ENCODE measurements at places on chromosomes 5 and 9. TPM values are rescaled to one million over a fixed set of nuclear protein-coding genes. Genes with fewer than 3 reads are reported as not detected.
A peak's percentile ranks its signal among the peaks of the same experiment; 100 is the strongest.

CDH9 gene
- 0.26 TPM for polyA plus RNA-seq

ANGPTL2 gene
- polyA plus RNA-seq: 2.9 TPM

SMIM33 gene
- polyA plus RNA-seq: not detected

- peak; percentile 77 for DNase-seq
Observed at GRCh38 chr9:36542355-36542754, 30.3 kb upstream of the MELK start.

GRCh38 chr5:139700711-139701055 is 52.5 kb downstream of the CXXC5 start:
- DNase-seq: peak; percentile 43

Measured in GM23338 (cell line).